Activated T-cell treated with anti-CD3 and anti-CD28 coated beads, Interleukin-2, amount 50 U/mL, for 48 hours (primary cell): ENCODE measurements at places on chromosomes 6 and 20.

GRCh38 chr6:125987026-125987617, 782 bp downstream of the TRMT11 start:
- DNase-seq: no peak

- no peak for DNase-seq
Measured at GRCh38 chr6:88975369-88975768, 12.0 kb upstream of the RNGTT start.

- no peak for DNase-seq
Measured at GRCh38 chr6:45514454-45515230, 136.9 kb upstream of the SUPT3H start.

GRCh38 chr6:116165596-116165995, 39.7 kb upstream of the COL10A1 start:
- no peak for DNase-seq

DNA sequence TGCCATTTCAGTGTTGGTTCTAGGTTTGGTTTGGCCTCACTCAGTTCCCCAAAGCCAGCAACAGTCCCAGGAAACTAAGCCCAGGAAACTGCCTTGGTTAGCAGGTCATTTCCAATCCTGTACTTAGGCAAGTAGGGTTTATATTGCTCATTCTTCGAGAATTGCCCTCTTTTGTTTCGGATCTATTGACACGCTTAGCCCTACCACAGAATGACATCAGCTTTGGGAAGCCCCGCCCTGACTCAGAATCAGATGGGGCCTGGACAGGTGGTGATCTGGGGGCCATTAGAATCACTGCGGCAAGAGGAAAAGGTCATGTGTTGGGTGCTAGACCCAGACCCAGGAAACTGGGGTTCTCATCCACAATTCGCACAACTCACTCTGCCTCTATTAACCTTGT, 578.2 kb downstream of the QKI start:
- DNase-seq: no peak

DNA sequence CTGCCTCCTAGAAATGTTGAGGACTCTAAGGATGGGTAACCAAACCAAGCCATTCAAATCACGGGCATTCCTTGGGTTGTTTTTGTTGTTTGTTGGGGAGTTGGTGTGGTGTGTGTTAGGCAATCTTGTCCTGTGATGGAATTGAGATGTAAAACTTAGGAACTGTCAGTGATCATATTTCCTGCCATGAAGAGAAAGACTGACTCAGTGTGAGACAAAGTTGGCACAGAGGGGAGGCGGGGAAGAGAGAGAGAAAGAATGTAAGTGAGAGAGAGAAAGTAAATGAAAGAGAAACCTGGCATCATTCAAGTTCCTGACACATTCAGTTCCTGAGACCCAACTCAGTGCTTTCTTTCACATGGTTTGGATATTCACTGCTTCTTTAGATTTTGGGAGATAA, 21.6 kb upstream of the FBXO30 start:
- no peak for DNase-seq

DNA sequence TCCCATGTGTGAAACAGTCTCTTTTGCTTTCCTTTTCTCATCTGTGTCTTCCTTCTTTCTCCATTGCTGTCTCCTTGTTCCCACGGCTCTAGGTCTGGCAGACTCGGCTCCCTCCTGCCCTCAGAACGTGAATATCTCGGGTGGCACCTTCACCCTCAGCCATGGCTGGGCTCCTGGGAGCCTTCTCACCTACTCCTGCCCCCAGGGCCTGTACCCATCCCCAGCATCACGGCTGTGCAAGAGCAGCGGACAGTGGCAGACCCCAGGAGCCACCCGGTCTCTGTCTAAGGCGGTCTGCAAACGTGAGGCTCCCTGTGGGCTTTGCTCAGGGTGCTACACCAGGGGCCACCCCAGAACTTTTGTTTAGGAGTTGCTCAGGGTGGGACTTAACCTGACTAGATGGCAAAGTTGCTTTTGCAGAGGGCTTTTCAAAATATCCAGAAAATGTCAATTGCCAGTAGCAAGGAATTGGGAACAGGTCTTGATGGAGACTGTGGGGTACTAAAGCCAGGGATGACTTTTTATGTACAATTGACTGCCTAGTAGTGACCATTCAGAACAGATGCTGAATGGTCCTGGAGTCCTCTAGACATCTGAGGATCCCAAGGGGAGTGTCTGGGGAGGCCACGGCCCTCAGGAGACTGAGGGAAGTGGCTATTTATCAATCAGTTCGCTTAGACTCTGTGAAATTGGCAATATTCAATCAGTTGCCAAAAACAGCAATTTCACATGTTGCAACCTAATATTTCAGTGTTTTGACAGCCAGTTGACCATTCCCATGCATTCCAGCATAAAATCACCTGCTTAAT, 550 bp downstream of the C2 start:
- DNase-seq: no peak

DNA sequence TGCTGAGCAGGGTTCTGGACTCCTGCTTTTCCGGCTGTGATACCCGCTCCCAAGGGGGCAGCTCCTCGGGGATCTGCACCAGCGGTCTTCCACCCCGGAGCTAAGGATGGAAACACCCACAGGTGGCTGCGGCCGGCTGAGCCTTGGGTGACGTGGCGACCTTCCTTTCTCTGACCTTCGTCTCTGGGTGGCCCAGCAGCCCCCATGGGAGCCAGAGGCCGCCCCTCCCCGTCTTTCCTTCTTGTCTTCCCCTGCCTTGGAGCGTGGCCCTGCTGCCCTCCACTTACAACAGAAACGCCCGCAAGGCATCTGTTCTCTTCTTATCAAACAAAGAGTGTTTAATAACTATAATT, 405.7 kb downstream of the TAF4 start:
- DNase-seq: no peak

DNA sequence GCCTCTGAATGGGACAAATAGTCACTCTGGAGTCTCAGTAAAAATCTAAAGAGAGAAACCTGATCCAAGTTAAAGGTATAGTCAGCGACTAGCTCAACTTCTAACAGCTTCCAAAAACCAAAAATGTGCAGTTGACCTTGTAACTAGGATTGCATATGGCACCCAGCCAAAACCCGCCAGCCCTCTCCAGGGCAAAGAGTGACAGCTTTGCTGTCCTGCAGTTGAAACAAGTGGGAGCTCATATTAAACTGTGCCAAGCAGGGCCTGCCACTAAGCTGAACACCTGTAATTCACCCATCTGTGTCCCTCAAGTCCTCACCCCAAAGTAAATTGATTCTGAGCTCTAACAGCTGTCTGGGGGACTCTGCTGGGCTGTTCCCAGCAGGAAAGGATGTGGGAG, 695.3 kb downstream of the MAFB start:
- DNase-seq: no peak

DNA sequence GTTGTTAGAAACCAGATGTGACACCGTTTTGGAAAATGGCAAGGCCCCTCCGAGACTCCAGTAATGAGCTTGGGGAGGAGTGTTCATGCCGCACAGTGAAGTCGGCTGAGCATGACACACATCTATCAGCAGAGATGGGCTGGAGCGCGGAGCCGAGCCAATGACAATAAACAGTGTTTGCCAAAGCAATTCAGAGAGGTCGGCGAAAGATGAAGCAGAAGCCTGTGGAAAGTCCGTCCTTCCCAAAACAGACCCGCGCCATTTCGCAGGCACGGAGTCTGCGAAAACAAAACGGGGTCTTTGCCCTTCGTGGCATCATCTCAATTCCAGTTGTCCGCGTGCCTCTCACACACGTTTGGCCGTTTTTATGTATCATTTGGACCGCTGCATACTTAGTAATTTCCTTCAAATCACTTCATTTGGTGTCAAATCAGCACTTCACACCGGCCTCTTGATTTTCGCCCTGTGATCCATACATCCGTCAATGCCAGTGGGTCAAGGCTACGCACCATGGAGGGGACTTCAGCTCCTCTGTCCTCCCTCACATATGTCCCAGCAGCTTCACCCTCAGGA, 71.3 kb downstream of the SULF2 start:
- no peak for DNase-seq

DNA sequence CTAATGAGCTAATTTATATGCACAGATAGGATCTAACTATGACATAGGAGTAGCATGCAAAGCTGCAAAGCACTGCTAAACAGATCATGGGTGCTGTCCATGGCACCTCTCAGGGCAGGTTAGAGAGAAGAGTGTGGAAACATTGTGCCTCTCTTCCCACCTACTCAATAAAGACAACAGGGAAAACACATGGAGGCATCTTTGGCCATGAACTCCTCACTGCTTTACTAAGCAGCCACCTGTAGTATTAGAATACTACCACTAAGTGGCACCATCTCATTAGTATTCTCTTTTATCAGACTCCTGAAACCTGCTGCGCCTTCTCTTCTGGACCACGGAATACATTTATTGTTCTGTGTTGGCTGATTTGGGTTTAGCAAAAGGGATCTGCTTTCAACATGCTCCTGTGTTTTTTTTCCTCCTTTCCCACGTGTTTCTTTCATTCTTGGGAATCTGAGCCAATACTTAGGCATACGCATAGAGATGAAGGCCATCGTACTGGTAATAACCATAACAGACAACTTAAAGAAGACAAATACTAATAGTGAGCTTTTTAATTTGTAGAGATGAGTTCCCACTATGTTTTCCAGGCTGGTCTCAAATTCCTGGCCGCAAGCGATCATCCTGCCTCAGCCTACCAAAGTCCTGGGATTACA, 9.4 kb upstream of the HDDC2 start:
- DNase-seq: no peak

DNA sequence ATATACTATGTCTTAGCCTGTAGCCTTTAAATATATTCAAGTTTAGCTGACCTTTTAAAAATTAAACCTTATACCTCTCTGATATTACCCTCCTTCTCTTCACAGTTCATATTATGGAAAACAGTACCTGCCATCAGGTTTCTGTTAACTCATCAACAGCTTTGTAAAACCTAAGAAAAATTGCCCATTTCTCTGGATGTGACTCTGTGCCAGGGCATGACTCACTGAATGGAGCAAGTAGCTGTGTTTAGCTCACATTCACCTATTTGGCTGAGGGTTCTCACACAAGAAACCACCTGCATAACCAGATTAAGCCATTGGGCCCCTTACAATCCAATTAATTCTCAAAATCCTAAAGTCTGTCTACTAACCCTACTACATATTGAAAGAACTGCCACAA, 678.8 kb upstream of the MARCKS start:
- no peak for DNase-seq

GRCh38 chr20:48594533-48594932, 233.3 kb downstream of the PREX1 start:
- no peak for DNase-seq

DNA sequence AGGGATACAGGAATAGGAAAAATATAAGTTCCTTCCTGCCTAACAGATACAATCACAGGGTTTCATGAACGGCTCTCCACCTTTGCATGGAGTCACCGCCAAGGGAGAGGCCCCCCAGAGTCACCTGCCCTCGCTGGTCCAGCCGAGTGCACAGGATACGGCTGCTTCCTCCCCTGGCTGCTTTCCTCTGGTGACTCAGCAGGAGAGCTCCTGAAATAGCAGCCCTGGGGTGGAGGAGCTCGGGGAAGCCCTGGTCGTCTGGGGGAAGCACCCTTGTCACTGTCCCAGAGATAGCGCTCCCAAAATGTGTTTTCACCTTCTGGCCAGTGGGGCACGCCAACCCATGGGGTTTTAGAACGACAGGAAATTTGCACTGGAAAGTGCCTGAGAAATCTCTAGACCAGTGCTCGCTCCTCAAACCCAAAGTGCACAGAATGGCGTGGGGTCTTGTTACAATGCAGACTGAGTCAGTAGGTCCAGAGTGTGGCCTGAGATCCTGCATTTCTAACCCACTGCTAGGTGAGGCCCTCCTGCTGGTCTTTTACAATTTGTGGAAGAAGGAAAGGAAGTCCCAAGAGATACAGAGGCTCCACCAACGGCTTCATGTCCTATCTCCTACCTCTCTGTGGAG, 35.9 kb upstream of the FAM50B start:
- no peak for DNase-seq

DNA sequence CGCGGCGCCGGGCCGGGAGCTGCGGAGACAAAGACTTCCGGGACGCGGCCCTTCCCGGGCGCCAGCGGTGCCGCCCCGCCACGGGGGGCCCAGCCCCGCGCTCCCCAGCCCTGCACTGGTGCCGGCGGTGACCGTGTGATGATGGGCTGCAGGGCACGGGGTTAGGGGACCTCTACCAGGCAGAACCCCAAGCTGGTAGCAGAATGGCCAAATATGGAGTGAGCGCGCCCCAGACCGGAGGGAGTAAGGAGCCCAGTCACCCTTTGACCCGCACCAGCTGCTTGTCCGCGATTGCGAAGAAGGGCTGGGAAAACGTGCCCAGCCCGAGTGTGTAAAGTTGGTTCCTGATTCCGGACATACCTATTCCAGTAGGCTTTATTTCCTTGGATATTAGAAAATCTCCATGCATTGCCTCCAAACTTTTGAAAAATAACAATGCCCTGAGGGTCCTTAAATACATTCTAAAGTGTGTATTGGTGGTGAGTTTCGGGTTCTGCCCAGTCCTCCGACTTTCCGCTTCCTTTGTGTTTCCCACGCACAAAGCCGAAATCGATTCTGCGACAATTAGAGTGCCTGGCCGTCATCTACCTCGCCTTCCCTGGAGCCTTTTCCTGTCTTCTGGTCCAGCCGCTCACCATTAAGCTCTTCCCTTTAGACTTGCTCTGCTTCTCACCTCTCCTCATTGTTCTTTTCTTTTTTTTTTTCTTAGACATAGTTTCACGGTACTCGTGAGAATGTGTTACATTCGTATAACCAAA, 1.1 kb downstream of the ABRACL start:
- DNase-seq: peak; percentile 52

DNA sequence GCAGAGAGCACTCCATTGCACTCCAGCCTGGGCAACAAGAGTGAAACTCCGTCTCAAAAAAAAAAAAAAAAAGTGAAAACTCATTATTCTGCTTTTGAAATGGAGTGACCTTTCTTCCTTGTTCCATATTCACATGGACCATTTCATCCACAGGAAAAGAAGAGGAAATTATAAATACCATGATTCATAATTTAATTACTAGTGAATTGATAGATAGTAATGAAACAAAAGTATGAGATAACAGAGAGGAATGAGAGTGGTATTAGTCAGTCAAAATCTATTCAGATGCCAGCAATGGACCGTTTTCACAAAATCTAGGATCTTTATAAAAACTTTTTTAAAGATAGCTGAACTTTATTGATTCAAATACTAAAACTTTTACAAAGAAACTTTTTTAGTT, 443.1 kb upstream of the FLRT3 start:
- DNase-seq: no peak

- DNase-seq: peak; percentile 48
Measured at GRCh38 chr20:20568604-20569205, 143.7 kb downstream of the RALGAPA2 start.

GRCh38 chr20:9499126-9499899, 15.1 kb upstream of the LAMP5 start:
- DNase-seq: no peak

GRCh38 chr6:17740559-17741220, 34.0 kb upstream of the NUP153 start:
- DNase-seq: no peak

DNA sequence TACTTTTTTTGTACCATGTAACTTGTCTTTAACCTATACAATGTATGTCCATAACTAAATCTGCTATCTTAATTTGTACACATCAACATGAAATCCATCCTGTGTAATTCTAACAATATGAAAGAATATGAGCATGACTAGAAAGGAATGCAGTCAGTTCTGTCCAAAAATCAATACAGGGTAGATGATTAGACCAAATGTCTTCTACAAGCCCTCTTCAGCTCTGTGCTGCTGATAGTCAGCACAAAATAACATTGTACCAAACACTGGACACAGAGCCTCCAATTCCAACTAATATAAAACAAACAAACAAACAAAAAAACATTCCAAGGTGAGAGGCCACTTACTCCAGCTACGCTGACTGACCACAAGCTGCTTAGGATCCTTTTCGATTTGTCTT, 301.4 kb upstream of the IRAK1BP1 start:
- DNase-seq: no peak

- DNase-seq: no peak
Measured at GRCh38 chr6:72219536-72219935, 333.2 kb downstream of the RIMS1 start.

- DNase-seq: no peak
Measured at GRCh38 chr6:148608199-148608951, 138.5 kb upstream of the UST start.
